ENCODE measurements at places on chromosomes 5 and 9. TPM values are rescaled to one million over a fixed set of nuclear protein-coding genes. Genes with fewer than 3 reads are reported as not detected.

BAAT gene
- total RNA-seq = not detected

ACSL6 gene
- 1.1 TPM for total RNA-seq

CD72 gene
- 62.7 TPM for total RNA-seq

CCDC69 gene
- total RNA-seq = 15.8 TPM

TPD52L3 gene
- not detected for total RNA-seq

UNC5A gene
- total RNA-seq = not detected

PCDHA4 gene
- not detected for total RNA-seq

JAKMIP2 gene
- total RNA-seq = 2.1 TPM

C1QTNF2 gene
- total RNA-seq = 0.54 TPM

GRCh38 chr5:909086-909485 is 16.4 kb downstream of the TRIP13 start:
- no peak for DNase-seq

GRCh38 chr5:62643556-62644451 is 65.2 kb downstream of the LRRC70 start:
- DNase-seq = no peak

DNA sequence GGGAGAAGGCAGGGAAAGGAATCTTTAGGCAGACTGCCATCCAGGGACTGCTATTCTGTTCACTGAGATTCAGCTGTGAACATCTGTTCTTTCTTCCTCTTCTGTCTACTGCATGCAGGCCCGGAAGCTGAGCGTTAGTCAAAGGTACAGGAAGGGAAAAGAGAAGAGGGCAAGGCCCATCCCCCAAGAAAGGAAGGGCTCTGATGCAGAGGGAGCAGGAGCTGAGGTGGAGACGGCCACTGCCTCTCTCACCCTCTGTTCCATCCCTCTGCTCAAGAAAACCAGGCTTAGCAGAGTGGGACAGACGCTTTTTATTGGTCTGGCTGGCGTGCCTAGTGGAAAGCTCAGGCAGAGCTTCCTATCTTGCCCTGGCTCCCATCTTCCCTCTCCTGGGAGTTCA is 57.6 kb downstream of the PFDN1 start:
- DNase-seq = no peak

DNA sequence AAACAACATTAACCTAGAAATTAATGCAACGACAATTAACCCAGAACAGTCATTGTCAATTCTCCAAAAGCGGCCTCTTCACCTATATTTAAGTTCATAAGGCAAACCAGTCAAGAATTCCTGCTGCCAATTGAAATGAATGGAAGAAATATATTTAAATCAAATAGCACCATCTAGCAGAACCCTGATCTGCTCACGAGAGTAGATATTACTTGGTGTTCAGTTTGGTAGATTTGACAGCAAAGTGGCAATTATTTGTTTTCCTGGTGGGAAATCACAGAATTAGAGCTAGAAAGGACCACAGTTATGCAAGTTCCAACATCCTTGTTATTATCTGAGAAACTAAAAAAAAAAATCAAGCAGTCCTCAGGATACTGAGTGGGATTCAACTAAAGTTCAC is 2.3 kb downstream of the SSBP2 start:
- no peak for DNase-seq

GRCh38 chr9:121735065-121735792 is 83.8 kb downstream of the DAB2IP start:
- peak; percentile 66 for DNase-seq

DNA sequence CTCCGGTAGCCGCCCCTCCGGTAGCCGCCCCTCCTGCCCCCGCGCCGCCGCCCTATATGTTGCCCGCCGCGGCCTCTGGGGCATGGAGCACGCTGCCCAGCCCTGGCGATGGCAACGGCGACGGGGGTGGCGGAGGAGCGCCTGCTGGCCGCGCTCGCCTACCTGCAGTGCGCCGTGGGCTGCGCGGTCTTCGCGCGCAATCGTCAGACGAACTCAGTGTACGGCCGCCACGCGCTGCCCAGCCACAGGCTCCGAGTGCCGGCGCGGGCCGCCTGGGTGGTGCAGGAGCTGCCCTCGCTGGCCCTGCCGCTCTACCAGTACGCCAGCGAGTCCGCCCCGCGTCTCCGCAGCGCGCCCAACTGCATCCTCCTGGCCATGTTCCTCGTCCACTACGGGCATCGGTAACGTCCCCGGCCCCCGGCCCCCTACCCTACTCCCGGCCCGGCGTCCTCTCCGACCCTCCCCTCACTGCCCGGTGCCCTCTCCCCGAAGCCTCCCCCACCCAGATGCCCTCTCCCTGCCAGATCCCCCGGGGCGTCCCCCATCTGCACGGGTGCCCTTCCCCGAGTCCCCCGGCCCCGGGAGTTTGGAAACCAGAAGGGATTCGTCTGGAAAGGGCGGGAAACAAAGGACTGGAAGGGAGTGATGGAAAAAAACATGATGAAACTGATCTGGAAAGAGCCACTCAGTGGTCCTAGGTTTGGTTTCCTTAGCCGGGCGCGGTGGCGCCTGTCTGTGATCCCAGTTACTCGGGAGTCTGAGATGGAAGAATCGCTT is 417 bp downstream of the SRD5A1 start:
- DNase-seq = peak; percentile 57

GRCh38 chr5:133396814-133397213 is 215.5 kb downstream of the FSTL4 start:
- no peak for DNase-seq

DNA sequence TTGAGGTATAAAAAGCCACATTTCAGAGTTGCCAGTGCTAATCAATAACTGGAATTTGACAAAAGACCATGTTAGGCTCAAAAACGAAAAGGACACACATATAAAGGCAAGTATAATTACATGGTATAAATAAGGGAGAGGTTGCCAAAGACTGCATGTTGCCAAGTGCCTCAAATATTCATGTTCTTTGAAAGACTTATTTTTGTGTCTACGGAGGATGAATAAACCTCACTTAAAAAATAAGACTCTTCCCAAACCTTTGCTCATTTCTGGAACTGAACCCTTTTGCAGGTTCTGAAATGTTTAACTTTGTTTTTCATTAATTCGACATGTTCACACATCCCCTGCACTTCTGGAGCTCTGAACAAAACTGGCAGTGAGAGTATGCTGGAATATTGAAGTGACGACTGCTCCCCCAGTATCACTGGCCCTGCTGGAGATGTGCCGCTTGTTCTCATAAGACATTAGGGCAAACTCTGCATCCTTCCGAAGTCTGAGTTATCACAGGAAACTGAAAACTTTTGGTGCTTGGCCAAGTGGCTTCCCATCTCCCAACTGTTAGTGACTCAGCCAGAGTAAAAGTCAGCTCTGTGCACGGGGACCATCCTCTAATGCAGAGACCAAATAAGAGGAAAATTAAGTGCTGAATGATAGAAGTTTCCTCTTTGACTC is 336.8 kb downstream of the GLIS3 start:
- DNase-seq = no peak

GRCh38 chr9:104944356-104944755 is 16.4 kb upstream of the ABCA1 start:
- DNase-seq = no peak

DNA sequence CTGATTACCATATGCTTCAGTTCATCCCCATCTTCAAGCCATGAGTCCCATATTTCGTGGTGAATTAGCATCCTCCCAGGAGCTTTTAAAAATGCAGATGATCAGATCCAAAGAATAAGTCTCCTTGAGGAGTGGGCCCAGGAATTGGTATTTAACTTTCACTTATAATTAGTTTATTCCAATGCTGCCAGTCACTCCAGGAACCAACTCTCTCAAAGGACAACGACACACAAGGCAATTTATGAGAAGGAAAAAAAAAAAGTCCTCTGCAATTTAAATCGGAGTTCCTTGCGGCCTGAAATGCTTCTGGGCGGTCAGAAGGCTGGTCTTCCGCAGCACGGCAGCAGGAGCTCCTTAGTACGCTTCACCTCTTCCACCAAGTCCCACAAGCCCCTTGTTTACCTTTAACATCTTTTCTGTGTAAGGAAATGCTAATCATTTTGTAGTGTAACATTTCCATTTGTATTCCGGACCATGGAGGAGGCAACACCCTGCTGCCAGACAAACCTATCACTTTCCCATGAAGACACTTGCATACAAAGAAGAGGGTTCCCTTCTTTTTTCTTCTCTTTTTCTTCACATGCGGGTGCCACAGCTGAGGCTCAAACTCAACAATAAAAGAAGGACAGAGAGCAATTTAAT is 16.3 kb upstream of the KCNV2 start:
- DNase-seq = no peak

DNA sequence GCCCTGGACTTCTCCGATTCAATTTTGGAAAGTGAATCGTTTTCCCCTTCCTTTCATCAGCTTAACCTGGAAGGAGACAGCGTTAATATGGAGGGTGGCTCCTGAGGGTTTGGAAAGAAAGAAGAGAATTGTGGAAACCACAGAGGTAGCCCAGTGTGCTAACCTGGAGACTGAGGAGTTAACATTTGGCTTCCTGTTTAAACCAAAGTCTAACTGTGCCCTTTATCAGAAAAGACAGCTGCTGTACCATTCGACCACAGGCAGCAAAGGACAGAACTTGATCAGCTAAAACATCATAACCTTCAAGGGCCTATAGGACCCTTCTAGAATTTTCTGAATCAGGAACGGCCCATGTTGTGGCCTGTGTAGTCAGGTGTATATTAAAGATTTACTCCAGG is 735 bp downstream of the IDNK start:
- no peak for DNase-seq

DNA sequence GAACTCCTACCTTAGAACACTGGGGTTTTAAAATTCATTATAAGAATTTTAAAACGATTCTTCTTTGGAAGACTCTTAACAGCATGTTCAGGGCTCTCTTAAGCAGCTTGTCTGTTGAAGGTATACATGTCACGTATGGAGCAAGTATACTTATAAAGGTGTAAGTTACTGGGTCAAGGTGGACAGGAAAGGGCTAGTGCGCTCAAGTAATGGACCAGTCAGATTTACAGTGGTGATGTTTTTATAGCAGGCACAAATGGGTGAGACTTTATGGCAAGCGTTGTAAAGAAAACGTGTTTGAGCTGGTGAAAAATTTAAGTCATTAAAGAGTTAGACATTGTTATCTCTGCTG is 7.9 kb downstream of the SLC44A1 start:
- no peak for DNase-seq

- no peak for DNase-seq
These were observed 257.7 kb downstream of the EPB41L4A start for GRCh38 chr5:112161392-112161748.

- DNase-seq = no peak
These were observed 36.5 kb downstream of the RGS3 start for GRCh38 chr9:113499876-113500497.

DNA sequence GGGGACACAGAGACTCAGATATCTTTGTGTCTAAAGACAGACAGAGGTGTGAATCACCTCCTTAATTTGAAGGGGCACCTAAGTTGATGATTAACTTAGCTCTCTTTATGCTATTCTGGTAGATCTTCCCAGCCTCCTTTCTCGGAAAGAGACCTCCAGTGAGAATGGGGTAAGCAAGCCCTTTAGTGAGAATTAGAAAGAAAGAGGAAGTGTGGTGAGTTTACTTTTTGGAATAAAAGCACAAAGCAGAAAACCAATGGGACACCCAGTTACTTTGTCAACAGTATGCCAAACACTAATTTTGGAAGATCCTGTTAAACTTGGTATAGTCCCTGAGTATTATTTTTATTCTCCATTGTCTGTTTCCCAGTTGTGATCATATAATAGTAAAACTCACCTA is 302.8 kb upstream of the RASA1 start:
- DNase-seq = no peak

All from Peyer's patch (tissue), 4 donors.